Activated CD4-positive, CD25-positive, alpha-beta regulatory T cell (primary cell): ENCODE measurements at places on chromosomes 7 and 10.

GRCh38 chr7:55065079-55065478 lies 46.3 kb downstream of the EGFR start:
- no peak for DNase-seq

DNA sequence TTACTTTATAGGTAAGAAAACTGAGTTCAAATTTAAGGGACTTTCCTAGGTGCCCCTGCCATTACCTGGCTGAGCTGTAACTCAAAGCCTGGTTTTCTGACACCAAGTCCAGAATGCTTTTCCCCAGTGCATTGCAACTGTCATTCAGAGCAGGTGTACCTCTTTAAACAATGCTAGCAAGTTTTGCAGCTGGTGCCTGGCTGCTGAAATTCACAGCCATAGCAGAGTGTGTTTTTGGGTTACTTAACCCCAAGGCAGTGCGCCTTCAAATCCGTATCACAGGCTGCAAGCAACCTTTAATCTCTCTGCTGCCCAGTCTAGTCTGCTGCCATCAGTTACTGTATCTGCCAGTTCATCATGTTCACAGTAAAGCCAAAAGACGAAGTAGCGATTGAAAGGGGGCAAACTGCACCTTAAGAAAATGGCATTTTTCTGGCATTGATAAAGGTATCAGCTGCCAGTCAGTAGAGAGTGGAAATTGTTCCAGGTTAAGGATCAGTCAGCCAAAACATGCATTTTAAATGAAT lies 265.4 kb downstream of the CSTF2T start:
- no peak for DNase-seq

- DNase-seq: no peak
These were observed 30.7 kb downstream of the COA1 start for GRCh38 chr7:43698460-43699255.

DNA sequence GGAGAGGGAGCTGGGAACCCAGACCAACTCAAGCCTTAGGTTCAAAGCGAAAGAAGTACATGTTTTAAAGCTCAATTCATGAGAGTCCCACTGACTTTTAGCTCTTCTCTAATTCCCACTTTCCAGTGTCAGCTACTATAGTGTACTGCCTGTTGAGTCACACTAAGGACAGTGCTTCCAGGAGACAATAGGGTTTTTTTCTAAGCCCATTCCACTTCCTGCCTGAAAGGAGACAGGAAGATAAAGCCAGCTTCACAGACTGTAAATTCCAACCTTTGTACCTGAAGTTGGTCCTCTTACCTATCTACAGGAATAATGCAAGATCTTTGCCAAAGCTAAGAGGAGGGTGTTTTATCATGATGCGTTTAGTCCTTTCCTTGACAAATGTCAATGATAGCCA lies 4.4 kb downstream of the MSRB2 start:
- DNase-seq: no peak

GRCh38 chr7:36408589-36408988 lies 18.9 kb downstream of the ANLN start:
- DNase-seq: no peak

DNA sequence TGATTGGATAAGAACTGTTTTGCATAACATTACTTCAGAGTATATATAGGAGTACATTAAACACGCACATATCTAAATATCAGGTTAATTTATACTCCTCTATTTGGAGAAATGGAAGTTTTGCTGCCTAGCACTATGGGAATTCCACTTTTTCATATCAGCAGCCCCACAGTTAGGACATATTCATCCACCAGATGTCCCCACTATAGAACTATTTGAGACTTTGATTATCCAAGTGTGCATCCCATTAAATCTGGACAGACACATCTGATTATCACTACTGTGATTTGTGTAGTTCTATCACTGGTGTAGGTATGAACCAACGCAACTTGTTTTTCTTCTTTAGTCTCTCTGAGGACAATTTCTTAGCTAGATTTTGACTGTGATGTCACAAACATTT lies 345.7 kb downstream of the THSD7A start:
- DNase-seq: no peak

- DNase-seq: no peak
These were observed 35.0 kb downstream of the C10orf105 start for GRCh38 chr10:71684356-71685173.

DNA sequence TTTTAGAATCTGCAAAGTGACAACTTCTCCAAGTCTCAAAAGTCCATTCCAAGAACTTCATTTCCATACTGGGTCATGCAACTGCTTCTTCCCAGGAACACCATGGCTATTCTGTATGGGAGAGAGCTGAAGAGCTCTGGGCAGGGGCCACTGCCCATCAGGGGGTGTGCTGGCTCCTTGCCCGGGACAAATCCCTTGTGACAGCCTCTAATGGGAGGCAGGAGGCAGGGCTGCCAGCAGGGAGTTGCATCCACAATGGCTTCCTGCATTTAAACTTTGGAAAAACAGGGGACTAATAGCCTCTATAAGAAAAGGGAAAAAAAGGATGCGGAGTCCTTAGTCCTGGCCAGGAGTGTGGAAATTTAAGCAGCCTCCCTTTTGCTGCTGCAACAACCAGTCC lies 18.4 kb upstream of the FRMD4A start:
- no peak for DNase-seq

DNA sequence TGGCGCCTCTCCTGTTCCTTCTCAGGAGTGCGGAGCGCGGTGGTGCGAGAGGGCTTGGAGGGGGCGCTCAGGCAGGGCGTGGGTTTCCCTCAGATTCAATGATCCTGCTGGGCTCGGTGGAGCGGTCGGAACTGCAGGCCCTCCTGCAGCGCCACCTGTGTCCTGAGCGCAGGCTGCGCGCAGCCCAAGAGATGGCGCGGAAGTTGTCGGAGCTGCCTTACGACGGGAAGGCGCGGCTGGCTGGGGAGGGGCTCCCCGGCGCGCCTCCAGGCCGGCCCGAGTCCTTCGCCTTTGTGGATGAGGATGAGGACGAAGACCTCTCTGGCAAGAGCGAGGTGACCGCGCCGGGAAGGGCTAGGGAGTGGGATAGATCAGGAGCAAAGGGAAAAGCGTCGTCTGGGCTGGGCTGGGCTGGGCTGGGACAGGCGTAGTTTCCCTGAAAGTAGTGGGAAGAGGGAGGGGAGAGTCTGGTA lies 17.0 kb downstream of the FAM131B start:
- peak; percentile 10 for DNase-seq

- no peak for DNase-seq
These were observed 44.3 kb downstream of the IL6 start for GRCh38 chr7:22771194-22771871.

DNA sequence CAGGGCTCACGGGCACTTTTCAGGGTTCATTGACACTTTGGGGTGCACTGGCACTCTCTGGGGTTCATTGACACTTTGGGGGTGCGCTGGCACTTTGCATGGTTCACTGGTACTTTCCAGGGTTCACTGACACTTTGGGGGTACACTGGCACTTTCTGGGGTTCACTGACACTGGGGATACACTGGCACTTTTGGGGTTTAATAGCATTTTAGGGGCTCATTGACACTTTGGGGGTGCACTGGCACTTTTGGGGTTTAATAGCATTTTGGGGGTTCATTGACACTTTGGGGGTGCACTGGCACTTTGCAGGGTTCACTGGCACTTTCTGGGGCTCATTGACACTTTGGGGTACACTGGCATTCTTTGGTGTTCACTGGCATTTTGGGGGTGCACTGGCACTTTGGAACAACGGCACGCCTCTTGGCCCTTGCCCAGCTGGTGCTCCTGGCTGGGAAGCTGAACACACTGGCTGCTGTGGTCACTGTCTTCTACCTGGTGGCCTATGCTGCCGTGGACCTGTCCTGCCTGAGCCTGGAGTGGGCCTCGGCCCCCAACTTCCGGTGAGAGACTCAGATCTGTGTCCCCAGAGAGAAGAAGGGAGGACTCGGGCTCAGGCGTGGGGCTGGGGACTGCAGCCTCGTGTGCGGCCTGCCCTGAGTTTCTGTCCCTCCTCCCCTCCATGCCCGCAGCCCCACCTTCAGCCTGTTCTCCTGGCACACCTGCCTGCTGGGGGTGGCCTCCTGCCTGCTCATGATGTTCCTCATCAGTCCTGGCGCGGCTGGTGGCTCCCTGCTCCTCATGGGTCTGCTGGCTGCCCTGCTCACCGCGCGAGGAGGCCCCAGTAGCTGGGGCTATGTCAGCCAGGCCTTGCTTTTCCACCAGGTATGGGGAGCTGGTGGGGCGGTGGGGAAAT lies 6.2 kb upstream of the TRIP6 start:
- DNase-seq: no peak

GRCh38 chr10:60124536-60124935 lies 218.2 kb upstream of the CCDC6 start:
- no peak for DNase-seq

DNA sequence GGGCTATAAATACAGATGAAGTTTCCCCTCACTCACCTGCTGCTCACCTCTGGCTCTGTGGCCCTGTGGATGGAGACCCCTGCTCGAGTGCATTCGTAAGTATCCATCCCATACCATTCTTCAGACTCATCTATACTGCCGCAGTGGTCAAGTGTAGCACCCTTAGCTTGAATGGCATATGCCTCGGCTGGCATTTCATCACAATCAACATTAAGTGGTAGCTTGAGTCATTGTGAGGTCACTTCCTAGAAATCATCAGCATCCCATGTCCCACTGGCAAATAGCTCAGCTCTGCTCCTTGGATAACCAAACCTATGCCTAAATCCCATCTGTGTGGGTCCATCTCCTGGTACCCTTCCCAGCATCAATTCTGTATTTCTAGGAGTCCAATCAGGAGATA lies 38.2 kb downstream of the MDH2 start:
- DNase-seq: no peak

DNA sequence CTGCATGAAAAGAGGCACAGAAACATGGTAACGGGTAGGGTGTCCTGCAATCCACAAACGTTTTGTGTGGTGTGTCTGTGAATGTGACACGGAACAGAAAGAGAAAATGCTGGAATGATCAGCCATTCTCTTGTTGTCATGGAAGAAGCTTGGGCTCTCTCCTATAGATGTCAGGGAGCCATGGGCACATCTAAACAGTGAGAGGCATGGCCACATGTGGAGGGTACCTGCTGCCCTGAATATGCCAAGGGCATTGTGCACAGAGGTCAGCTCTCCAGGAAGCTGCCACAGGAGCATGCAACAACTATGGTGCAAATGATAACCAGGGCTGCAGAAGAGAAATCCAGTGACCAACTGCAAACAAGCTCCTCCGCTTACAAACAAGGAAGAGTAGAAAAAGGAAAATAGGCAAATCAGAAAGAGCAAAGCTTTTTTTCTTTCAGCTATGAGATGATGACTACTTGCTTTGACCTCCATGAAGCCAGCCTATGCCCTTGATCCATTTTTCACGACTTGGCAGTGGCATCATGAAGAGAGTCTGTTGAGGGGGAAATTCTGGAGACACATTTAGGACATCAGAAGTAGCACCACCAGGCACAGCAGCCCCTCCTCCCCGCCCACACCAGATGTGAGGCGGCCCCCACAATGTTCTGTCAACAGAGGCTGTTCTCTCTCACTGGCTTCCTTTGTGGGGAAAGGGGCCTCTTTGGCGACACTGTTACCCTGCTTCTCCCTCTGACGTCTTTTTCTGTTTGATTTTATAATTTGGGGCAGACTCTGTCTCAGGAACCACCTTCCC lies 4.8 kb upstream of the PDE1C start:
- DNase-seq: no peak
